ENCODE measurements at places on chromosomes 1 and 21.

DNA sequence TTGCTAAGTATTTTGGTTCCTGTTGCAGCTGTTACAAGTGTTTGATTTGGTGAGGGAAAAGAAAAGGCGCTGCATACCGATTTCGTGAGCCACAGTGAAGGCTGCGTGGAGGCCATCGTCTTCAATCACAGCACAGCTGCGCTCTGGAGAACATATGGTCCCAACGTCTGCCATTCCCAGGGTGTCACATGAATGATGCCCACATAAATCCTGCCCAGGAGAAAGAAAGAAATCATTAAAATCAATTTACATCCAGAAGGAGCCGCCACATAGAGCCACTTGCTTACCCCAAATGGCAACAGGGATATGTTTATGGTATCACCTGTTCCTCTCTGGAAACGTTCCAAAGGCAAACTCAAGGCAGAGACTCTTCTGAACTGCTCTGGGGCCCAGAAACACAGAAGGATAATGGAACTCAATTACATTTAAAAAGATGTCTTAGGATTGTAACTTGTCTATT lies 12.2 kb downstream of the ADAMTS5 start:
- no peak for DNase-seq

- DNase-seq = no peak
Observed at GRCh38 chr1:77594366-77595112, 87.9 kb downstream of the ZZZ3 start.

GRCh38 chr1:65401612-65402011 lies 18.9 kb upstream of the LEPR start:
- DNase-seq = no peak

DNA sequence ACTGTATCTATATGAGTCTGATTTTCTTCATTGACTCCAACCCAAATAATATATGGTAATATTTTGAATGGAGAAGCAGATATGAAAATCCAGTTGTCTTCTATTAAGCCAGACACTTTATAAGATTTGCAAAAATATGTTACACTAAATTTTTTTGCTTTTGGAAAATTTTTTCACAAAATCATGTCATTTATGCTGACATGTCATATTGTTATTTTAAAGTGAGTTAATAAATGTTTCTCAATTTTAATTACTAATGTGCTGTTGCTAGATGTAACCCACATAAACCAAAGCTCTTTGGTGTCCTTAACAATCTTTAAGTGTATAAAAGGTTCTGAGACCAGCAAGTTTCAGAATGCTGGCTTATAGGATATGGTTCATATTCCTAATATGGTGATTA lies 142.5 kb downstream of the HS2ST1 start:
- DNase-seq = no peak

DNA sequence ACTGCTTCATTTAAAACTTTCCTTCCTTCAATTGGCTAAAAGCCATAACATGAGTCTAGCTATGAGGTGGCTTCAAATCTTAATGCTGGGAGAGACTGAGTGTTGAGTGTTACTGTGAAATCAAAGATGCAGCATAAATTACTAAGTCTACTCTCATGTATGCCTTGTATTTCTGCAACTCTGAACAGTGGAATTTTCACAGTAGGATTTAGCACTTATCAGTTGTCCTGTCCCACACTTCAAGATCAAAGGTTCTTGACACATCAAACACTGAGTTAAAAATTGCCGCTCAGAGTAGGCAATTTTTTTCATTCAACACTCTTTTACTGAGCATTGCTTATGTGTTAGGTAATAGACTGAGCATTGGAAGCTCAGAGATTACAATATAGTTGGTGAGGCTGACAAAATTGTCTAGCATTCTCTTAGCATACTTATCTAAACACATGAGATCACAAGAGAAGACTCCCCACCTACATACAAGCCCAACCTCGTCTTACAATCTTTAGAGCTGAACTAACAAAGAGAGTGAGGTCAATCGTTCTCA lies 56.4 kb upstream of the ADORA3 start:
- no peak for DNase-seq

GRCh38 chr1:94218332-94218731 lies 19.1 kb downstream of the ARHGAP29 start:
- DNase-seq = no peak

DNA sequence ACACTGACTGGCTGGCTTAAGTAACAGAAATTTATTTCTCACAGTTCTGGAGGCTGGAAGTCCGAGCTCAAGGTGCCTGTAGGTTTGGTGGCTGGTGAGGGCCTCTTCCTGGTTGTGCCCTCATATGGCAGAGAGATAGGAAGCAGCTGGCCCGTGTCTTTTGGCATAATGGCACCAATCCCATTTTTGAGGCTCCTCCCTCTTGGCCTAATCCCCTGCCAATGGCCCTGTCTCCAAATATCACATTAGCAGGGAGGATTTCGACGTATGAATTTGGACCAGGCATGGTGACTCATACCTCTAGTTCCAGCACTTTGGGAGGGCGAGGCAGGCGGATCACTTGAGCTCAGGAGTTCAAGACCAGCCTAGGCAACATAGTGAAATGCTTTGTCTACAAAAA lies 37.4 kb downstream of the AGPAT3 start:
- no peak for DNase-seq

- DNase-seq = no peak
Observed at GRCh38 chr1:248752161-248753028, 3.2 kb downstream of the LYPD8 start.

- no peak for DNase-seq
Observed at GRCh38 chr1:2801535-2802291, at the start of gene TTC34. Gene TTC34, minus strand, starts transcription at chr1:2801693. Its CDS starts 866 bp downstream, at chr1:2800827.

GRCh38 chr1:179818260-179818659 lies 59.3 kb downstream of the TOR1AIP2 start:
- no peak for DNase-seq

DNA sequence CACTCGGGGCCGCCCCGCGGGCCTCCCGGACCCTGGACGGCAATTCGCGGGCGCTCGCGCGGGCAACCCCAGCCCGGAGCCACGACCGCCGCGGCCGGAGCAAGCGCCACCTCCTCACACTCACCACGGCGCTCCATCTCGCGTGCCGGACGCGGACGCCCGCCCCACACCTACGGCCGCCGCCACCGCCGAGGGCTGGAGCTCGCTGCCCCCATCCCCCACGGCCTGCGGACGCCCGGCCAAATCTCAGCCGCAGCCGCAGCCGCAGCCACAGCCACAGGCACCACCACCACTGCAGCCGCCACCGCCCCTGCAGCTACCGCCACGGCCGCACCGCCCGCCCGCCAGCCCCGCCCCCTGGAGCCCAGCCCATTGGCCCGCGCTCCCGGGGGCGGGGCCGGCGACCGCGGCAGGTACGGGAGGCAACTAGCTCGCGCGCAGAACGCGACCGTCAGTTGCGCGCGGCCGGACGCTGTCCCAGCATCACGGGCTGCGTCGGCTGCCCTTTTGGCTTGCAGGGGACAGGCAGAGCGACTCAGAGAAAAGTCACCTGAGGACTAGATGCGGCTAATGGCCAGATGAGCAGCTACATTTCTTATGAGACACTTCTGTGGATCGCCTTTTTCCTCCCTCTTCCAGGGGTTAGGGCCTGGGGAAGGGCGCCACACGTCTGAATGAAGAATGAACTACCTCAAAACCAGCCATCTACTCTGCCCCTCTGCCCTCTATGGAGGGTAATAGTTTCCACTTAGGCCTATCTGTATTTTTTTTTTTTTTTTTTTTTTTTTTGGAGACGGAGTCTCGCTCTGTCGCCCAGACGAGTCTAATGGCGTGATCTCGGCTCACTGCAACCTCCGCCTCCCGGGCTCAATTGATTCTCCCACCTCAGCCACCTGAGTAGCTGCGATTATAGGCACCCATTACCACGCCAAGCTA lies at the start of gene ARHGAP29:
ARHGAP29 (minus strand) TSS at position 294 of the 936 bp plus-strand sequence. CDS start 5,973 bp downstream, outside the sequence.
- peak; percentile 89 for DNase-seq

- DNase-seq = no peak
Observed at GRCh38 chr1:1259951-1260600, 13.6 kb upstream of the C1QTNF12 start.

- no peak for DNase-seq
Observed at GRCh38 chr1:48726139-48726538, 50.6 kb downstream of the BEND5 start.

- DNase-seq = peak; percentile 70
Observed at GRCh38 chr1:113390871-113391648, 745 bp downstream of the MAGI3 start.

GRCh38 chr1:113983391-113983790 lies 4.1 kb downstream of the OLFML3 start:
- DNase-seq = peak; percentile 69

- DNase-seq = no peak
Observed at GRCh38 chr1:42279055-42279454, 56.0 kb downstream of the FOXJ3 start.

DNA sequence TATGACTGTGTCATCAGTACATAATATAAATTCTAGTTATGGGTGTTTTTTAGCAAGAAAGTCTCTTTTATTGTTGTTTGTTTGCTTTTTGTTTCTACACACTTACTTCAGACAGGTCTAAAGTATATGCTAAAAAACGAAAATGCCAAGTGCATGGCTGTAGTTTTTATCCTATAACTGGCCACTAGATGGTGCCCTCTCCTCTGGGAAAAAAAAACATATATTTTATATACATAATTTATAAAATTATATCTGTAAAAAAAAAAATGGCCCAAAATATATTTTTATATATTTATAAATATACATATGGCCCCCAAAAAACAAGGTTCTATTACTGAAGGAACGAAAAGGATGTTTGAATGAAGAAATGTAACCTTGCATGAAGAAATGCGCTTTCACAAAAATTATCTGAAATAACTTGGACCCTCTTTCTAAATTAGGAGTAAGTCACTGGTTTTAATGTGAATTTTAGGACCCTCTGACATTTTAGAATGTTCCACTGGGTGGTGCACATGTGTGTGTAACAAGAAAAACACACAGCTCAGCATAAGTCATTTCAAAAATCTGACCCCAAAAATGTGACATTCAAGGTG lies 93.5 kb downstream of the TTLL7 start:
- no peak for DNase-seq

- DNase-seq = no peak
Observed at GRCh38 chr1:89176971-89177370, 1.2 kb upstream of the GBP7 start.

DNA sequence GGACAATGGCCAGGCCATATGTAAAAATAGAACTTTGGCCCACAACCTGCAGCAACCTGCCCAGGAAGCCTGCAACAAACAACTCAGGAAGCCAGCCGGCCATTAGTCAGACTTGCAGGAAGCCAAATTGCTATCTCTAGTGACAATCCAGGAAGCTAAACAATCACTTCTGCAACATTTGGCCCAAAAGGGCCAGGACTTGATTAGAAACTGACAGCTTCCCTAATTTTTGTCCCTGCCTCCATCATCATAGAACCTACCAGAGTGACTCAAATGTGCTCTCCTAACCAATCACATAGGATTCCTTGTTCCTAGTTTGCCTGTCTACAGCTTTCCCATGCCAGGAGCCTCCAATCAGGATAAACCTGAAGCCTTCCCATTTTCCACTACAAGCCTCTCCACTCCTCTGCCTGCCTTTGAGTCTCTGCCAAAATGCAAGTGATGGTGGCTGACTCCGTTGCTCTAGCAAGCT lies 639.3 kb downstream of the PTPRU start:
- DNase-seq = no peak

DNA sequence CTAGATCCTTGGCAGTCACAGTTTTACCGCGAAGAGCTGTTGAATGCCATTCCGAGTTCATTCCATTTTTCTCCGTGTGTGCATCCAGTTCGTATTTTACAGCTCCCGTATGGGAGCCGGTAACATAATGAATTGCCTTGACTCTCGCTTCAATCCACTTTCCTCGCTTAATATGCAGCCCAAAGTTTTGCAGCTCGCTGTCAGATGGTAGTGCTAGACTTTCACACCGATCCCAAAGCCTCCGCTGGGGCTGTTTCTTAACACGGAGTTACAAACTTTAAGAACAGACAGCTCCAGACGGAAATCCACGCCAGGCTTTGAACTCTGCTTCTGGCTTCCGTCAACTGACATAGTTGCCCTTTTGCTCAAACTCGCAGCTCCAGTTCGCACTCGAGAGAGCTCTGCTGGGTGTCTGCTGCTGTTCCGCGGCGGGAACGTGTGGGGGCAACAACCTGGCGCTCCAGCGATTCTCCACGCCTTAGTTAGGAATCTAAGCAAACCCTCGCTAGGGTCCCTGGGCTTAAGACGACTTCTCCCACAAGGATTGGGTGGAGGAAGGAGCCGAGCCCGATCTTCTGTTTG lies 3.5 kb upstream of the ARID1A start:
- peak; percentile 87 for DNase-seq

- DNase-seq = no peak
Observed at GRCh38 chr1:30933874-30934252, 25.3 kb upstream of the SDC3 start.

GRCh38 chr1:113545210-113545609 lies 154.9 kb downstream of the MAGI3 start:
- no peak for DNase-seq

DNA sequence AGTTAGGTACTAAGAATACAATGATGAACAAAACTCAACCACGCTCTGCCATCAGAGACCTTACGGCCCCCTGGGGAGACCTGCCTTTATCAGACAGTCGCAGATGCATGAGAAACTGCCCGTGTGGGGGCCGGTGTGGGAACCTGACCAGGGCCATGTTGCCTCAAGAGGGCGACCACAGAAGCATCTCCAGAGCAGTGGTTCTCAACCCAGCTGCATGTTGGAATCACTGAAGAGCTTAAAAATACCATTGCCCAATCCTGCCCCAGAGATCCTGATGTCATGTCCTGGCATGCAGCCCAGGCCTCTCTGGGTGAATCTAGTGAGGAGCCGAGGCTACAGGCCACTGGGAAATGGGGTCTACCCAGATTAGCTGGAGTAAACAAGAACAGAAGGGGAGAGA lies 108.7 kb downstream of the PRDM2 start:
- no peak for DNase-seq

DNA sequence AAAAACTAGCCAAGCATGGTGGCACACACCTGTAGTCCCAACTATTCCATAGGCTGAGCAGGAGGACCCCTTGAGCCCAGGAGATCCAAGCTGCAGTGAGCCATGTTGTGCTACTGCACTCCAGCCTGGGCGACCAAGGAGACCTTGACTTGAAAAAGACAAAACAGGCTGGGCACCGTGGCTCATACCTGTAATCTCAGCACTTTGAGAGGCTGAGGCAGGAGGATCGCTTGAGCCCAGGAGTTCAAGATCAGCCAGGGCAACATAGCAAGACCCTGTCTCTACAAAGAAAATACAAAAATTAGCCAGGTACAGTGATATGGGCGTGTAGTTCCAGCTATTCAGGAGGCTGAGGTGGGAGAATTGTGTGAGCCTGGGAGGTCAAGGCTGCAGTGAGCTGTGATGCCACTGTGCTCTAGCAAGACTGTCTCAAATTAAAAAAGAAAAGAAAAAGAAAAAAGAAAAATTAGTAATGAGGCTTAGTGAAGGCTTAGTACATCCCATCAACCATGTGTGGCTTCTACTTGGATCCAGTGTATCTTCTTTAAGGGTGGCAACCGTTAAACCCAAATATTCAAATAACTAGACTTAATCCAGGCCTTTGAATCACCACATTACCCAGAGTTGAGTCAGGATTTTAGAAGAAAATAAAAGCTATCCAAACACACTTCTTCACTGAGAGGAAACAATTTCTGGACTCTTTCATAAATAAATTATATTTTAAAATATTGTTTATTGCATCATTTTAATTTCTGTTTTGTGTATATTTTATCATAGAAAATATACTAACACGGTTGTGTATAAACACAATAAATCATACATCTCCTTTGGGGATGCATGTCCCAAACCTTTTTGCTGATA lies 74.3 kb upstream of the RAB4A start:
- no peak for DNase-seq

- no peak for DNase-seq
Observed at GRCh38 chr1:66542811-66543767, 9.1 kb downstream of the SGIP1 start.
